ENCODE measurements at places on chromosomes 5 and 9.

DNA sequence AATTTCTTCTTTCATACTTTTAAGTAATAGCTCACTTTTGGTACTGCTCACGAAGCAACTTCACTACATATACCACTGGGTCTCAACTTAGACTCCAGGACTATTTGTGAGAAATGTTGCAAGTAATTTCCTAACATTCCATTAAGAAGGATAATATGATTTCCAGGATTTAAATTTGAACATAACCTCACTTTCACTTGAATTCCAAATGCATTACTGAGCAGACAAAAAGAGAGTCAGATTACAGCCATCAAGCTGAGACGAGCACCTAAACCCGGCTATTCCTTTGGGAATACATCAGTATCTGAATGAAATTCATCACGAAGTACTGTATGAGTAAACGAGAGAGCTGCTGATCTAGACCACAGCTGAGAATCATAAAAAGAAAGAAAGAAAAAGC is 47.3 kb downstream of the LIFR start:
- DNase-seq: no peak

DNA sequence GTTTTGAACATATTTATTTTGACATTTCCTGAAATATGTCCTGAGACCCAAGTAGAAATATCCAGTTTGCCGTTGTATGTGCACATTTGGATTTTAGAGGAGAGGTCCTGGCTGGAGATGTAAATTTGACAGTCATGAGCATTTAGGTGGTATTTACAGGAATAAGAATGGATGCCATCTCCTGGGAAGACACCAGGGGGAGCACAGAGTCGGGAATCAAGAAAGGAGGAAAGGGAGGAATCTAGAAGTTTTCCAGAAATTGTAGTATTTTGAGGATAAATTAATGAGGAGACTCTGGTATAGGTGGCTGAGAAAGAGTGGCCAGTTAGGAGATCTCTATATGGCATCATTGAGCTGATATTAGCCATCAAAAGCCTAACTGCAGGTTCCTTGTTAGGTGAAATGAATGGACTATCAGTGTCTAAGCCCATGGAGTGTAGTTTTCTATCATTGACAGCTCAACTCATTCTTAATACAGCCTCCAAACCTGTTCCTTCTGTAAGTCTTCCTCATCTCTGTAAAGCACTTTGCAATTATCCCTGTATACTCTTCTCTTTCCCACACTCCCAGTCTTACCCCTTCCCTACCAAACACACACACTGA is 7.2 kb downstream of the GAPT start:
- DNase-seq: no peak

GRCh38 chr5:37112383-37112991 is 136.7 kb downstream of the CPLANE1 start:
- DNase-seq: no peak

- DNase-seq: no peak
Measured at GRCh38 chr5:180471866-180472265, 22.3 kb upstream of the CNOT6 start.

DNA sequence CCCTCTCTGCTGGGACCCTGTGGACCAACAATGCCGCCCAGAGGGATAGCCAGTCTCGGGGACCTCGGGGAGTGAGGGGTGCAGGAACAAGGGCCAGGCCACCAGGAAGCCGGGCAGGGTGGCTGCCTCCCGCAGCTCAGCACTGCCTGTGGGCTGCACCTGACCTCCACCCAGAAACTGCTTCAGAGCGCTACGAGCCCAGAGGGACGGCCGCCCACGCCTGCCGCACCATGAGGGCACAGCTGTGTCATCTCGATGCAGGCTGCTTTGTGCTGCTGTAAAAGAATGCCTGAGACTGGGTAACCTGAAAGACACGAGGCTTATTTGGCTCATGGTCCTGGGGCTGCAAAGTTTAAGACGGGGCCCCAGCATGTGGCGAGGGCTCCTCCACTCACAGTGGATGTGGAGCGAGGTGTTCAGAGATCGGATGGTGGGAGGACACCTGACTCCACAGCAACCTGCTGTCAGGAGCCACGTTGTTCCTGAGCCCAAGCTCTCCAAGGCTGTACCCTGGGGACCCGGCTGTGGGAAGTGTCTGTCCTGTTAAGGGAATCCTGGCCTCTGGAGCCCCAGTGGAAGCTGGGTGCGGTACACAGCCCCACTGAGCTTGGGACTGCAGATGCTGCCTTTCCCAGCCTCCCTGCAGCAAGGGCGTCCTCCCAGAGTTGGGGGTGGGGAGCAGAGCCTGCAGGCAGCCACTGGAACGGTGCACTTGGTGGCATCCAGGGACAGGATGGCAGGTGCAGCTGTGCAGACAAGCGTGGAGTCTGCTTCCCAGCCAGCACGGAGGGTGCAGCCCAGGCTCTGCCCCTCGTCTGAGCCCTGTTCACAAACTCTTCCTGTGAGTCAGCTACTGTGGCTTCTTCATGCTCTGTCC is 11.8 kb upstream of the ZDHHC11 start:
- no peak for DNase-seq

- no peak for DNase-seq
Measured at GRCh38 chr5:157372472-157372822, 87.6 kb upstream of the NIPAL4 start.

All from CD4-positive, alpha-beta memory T cell (primary cell).